Ureter (tissue), 1 donor: ENCODE measurements at places on chromosomes 4 and X. TPM values are rescaled to one million over a fixed set of nuclear protein-coding genes. Genes with fewer than 3 reads are reported as not detected.

The FGB gene
- 1.3 TPM for total RNA-seq

The SH3TC1 gene
- 87.0 TPM for total RNA-seq

The TCP11X2 gene
- not detected for total RNA-seq

The SMIM10L2A gene
- 1.1 TPM for total RNA-seq

- DNase-seq = no peak
Observed at GRCh38 chr4:87087420-87087819, 133.0 kb downstream of the KLHL8 start.

DNA sequence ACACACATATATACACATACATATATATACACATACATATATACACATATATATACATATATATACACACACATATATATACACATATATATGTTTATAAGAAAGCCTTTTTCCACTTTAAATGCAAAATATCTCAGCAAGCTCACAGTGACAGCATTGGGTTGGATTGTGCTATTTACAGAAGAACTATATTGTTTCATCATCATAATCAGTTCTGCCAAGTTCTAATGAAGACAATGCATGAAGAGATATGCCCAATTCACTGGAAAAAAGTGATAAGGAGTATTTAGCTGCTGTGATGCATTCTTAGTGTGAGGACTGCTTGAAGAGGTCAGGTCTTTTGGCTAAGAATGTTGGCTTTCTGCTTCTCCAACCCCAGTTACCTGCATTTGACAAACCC is 54.4 kb downstream of the RNF150 start:
- no peak for DNase-seq

- DNase-seq = no peak
Observed at GRCh38 chrX:20567108-20567507, 300.4 kb upstream of the RPS6KA3 start.

DNA sequence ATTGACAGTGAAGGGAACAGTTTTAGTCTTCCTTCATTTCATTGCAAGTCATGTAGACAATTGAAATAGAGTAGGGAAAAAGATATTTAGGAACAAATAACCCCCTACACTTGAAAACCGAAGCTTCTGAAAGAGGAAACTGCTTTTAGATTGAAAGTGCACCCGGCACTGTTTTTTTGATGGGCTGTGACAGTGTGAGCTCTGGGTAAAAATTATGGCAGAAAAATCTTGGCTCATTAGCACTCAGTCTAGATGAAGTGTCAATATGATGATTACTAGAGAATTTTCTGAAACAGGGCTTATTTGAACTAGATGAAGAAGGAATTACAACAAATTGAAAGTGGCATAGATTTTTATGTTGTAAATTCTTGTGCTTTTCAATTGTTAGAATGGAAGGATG is 1132.4 kb downstream of the RAPGEF2 start:
- no peak for DNase-seq

- no peak for DNase-seq
Observed at GRCh38 chrX:104195013-104195412, 28.8 kb downstream of the FAM199X start.

DNA sequence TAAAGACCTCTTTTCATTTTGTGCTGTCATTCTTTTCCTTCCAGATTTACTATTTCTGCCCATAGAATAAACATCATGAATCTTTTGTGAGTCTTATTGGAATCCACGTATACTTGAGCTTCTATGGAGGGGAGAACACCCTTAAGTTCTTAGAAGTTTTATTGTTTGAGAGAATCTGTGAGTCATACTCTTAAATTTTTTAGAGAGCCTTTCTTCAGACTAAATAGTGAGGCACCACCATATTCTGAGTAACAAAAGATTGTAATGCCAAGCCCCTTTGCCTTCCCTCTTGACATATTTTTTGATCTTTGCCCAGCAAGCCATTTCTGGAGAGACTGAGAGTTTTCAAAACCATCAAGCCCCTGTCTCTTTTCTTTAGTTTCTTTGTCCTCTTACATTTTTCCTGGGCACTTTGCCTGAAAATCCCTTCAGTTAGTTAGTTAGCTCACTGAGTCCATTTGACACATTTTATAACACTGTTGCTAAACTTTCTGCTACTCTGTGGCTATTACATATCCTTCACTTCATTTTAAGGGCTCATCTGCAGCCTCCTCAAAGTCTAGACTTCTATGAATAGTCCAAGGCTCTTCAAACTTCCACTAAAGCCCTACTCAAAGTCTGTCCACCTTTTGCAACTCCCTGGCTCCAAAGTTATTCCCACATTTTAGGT is 65.3 kb upstream of the NDUFC1 start:
- no peak for DNase-seq

GRCh38 chr4:121541696-121542095 is 155.1 kb downstream of the ANXA5 start:
- no peak for DNase-seq

GRCh38 chr4:74014332-74014731 is 15.9 kb upstream of the CXCL5 start:
- DNase-seq = no peak

DNA sequence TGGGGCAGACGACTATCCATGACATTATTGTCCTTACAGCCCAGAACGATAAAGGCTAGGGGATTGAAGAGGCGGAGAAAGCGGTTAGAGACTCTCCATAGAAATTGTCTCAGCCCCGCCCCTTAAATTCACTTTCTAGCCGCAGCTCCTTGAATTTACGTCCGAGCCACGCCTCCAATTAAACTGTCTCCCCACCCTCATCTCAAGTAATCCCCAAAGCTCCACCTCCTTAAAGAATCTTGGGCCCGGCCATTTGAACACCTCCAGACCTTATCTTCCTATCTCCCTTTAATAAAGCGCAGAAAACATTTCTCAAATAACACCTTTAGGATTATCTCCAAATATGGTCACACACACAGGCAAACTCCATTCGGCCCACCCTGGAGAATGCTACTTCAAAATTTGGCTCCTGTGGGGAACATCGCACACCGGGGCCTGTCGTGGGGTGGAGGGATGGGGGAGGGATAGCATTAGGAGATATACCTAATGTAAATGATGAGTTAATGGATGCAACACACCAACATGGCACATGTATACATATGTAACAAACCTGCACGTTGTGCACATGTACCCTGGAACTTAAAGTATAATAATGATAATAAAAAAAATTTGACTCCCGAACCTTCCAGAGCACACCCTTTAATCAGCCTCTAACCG is 7.2 kb upstream of the MAGIX start:
- peak; percentile 67 for DNase-seq

DNA sequence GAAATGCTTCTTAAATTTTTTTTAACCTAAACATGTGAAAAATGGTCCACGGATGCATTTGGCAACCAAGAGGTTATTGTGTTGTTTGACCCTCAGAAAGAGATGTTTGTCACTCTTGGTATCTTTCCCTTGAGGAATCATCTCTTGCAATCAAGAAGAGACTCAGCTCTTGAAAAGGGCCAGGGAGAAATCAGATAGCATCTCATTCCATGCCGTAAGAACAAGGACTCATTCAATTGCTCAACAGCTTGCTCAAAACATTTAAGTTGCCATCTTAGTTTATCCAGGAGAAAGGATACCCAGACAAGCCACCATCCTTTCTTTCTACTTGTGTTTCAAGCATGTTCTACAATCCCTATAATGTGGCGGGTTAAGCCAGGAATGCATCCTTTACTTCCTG is 209.5 kb upstream of the LNX1 start:
- DNase-seq = no peak

DNA sequence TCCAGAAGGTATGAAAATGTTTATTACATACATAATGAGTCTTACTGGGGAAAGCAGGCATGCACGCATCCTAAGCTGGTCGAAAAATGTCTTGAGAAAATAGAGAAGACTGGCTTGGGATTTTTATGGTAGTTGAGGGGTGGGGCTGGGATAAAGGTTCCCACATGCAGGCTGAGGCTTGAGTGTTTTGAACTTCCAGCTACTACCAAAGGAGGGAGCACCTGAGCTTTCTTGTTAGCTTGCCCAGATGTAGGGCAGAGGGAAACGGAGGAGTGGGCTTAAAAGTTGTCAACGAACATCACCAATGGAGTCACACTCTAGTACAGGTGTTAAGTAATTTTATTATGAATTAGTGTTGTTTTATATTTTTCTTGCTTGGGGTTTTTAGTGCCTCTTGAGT is 39.6 kb upstream of the SRPX start:
- no peak for DNase-seq

DNA sequence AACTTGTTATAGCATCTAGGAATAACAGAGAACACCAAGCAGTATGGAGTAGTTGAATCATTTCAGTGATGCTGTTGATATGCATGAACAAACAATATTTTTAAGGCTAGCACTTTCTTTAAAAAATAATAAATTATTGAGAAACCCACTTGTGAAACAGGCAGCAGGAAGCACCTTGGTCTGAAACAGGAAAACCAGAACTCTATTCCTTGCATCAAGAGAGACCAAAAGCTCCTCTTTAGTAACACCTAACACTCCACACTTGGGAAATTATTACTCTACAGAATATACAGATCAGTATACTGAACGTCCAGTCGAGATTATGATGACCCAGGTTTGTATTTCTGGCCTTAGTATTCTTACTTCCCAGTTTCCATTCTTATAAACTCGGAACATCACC is 129.0 kb downstream of the ARAP2 start:
- DNase-seq = no peak

- peak; percentile 87 for DNase-seq
Observed at GRCh38 chrX:48631376-48632090, 34.2 kb downstream of the WDR13 start.

DNA sequence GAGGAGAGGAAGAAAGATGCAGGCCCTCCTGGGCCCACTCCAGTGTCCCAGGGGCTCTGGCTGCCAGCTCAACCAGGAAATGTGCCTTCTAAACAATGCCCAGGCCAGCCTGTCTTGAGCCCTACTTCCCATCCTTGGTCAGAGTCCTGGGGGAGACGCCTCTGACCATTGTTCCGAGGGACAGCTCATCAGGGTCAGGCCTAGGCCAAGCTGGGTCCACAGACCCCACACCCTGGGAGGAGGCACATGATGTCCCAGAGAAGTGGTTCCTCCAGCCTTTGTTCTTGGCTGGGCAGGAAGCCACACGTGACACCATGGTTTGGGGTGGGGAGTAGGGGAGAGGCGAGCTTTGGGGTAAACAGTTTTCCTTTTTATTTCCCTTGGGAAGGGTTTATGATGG is 102.5 kb downstream of the EFNB1 start:
- DNase-seq = no peak

DNA sequence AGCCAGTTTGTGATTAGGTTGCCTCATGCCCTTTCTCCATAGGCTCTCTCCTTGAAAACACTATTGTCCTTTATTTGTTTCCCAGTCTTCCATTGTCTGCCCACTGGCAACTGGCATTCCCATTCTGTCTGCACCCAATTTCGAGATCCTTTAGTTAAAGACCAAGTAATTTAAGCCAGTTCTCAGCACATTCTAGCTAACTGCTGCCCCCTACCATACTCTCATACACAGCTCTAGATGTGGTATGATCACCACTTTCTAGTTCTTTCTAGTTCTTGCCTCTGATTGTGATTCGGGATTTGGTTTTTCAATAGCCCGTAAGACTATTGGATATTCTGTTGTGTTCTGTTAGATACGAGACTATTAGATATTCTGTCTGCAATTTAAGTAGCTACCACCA is 135.8 kb upstream of the TRPC5 start:
- DNase-seq = no peak
